ENCODE measurements at places on chromosomes 6 and 20.

GRCh38 chr6:9537381-9537780 lies 877.5 kb downstream of the TFAP2A start:
- DNase-seq, result no peak

DNA sequence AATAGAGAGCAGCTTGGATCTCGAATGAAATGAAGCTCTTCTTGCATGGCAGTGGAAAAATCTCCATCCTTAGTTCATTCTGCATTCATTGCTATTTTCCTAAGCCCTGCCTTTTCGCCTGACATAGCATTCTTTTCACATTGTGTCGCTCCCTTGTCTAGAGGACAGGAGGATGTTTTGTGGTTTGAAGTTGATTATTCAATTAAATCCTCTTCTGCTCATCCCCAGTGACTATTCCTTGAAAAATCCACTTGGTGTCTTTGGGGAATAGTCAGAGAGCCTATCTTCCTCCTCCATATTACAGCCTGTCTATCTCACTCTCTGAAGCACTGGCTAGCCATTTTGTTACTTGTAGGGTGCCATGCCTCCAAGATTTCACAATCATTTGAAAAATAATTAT lies 161.2 kb downstream of the KLHL32 start:
- DNase-seq, result no peak

GRCh38 chr6:98590997-98591396 lies 243.4 kb upstream of the POU3F2 start:
- DNase-seq, result no peak

- DNase-seq, result no peak
These were observed 80.5 kb upstream of the AGPAT4 start for GRCh38 chr6:161354276-161354840.

DNA sequence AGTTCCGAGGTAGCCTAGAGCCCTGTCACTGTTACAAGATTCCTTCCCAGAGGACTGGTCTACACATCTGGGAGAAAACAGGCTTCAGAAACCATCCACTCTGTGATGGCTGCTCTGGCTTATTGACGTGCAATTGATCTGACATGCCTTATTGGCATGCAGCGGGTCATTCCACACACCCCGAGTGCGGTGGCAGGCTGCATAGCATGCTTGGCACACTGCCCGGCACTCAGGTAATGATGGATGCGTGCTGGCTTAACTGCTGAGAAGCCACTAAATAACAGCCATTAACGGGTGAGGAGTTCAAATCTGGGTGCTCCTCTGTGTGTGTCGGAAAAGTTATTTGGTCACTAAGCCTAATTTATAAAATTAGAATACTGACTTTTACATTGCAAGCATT lies 67.9 kb upstream of the CDH4 start:
- DNase-seq, result no peak

DNA sequence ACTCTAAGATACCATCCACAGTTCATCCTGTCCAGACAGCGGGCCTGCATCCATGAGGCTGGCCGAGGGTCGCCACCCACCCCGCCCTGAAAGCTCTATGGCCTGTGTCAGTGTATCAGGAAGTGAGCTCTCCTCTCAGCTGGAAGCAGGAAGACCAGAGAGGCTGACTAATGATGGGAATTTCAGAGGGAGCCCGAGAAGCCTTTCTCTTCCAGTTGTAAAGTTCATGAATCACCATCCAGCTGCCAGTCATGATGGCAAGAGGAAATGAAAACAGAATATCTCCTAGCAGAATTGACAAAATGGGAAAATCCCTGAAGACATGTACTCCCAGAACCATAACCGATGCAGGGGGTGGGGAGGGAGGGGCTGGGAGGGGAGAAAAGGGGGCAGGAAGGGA lies 109.6 kb upstream of the RPS6KA2 start:
- DNase-seq, result no peak

DNA sequence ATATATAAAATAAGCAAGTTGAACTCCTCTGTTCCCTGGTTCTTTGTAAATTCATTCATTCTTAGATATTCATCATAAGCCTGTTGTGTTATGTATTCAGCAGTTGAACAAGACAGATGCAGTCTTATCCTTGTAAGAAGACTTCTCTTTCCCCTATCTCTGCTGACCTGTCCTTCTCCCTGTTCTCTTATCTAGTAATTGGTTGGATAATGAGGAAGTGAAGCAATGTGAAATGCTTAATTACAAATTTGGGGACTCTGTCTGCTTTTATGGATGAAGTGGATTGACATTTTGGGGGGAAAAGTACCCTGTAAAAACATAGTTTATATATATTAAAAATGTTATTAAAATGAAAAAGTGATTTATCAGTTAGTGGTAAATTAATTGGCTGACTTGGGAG lies 37.0 kb downstream of the CDKAL1 start:
- DNase-seq, result no peak

DNA sequence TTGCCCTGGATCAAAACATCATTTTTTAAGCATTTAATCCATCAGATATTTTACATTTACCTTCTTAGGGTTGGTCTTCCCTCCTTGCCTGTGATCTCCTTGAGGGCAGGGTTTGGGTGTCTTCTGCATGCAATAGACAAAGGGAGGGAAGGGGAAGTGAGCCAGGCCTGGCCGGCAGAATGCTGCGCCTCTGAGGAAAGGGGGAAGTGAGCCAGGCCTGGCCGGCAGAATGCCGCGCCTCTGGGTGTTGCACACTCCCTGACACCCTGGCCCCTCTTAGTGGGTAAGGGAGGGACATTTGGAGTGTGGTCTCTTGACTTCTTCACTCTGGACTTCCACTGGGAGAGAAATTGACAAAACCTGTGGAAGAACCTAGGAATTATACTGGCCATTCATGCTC lies 12.4 kb downstream of the PSMF1 start:
- DNase-seq, result no peak

- no peak for DNase-seq
These were observed 23.2 kb upstream of the PNPLA1 start for GRCh38 chr6:36246506-36247268.

GRCh38 chr20:18916886-18917750 lies 103.5 kb downstream of the SCP2D1 start:
- DNase-seq, result no peak

- DNase-seq, result no peak
These were observed 243.2 kb downstream of the ARID1B start for GRCh38 chr6:157020398-157020797.

DNA sequence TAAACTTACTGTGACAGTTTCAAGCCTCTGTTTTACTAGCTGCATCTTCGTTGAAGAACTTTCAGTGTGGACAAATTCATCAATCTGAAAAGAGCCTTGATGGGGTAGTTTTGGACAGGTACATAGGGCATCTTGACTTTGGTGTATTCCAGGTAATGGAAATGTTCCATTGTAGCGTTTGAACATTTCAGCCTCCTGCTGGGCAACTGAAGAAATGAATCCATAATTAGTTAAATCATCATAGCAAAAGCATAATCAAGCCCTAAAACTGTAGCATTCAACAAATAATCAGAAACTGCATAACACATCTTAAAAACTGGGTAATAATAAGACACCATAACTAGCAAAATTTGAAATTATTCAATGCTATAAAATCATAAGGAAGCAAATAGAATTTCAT lies 86.2 kb downstream of the AHI1 start:
- DNase-seq, result no peak

DNA sequence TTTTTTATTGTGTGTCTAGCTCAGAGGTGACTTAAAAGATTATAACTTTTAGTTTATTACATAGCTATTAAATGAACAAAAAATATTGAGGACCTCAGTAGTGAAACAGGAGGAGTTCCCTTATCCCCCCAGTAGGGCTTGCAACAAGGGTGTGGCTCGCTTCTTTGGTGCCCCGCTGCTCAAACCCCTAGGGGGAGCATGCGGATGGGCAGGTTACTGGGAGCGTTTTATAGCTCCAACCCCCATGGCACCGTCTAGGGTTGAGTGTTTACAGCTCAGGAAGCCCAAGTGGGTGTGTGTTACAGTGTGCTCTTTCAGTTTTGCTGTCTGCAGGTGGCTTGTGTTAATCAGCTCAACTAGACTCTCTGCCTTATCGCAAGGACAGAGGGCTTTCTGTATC lies 1513.7 kb downstream of the GRIK2 start:
- no peak for DNase-seq

- no peak for DNase-seq
These were observed 31.4 kb downstream of the PRDM1 start for GRCh38 chr6:106117579-106117978.

GRCh38 chr6:99689916-99690685 lies 83.5 kb downstream of the PRDM13 start:
- no peak for DNase-seq

GRCh38 chr20:62653951-62654685 lies 11.8 kb downstream of the SLCO4A1 start:
- DNase-seq, result no peak

- no peak for DNase-seq
These were observed 29.3 kb downstream of the DNAJC5 start for GRCh38 chr20:63924241-63924640.

All from GM19239 (cell line).